ENCODE measurements at places on chromosomes 2 and 18.

GRCh38 chr18:51164761-51165281 is 32.7 kb downstream of the MEX3C start:
- no peak for DNase-seq

DNA sequence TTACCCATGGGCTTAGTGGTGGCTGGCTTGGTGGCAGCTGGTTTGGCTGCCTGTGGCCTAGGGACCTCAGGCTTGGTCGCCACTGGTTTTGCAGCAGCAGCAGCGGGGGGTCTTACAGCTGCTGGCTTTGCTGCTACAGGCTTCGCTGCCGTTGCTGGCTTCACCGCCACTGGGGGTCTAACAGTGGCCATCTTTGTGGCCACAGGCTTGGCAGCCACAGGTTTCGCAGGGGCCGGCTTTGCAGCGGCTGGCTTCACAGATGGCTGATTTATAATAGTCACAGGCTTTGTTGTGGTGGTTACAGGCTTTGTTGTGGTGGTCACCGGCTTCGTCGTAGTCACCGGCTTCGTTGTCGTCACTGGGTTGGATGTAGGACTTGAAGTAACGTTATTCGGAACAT is 77.8 kb downstream of the COL6A3 start:
- no peak for DNase-seq

- DNase-seq = no peak
Observed at GRCh38 chr2:186535861-186536260, 49.8 kb downstream of the ZC3H15 start.

DNA sequence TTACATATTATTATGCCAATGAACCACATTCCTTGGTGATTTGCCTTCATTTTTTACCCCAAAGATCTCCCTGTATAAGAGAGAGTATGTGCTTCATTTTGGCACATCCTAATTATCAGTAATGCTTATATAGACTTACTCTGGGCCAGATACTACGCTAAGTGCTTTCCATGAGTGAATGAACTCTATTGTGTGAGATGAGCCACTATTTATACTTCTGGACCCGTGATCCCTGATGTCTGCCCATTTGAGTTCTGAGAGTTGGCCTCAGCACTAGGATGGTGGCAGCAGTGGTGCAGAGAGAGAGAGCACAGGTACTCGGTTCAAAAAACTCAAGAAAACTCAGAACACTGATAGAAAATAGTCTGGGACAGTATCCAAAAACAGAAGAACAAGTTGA is 17.4 kb upstream of the KCMF1 start:
- DNase-seq = no peak

GRCh38 chr2:171883275-171883893 is 10.7 kb downstream of the SLC25A12 start:
- DNase-seq = peak; percentile 24

- no peak for DNase-seq
Observed at GRCh38 chr2:159071190-159071915, 102.9 kb downstream of the TANC1 start.

DNA sequence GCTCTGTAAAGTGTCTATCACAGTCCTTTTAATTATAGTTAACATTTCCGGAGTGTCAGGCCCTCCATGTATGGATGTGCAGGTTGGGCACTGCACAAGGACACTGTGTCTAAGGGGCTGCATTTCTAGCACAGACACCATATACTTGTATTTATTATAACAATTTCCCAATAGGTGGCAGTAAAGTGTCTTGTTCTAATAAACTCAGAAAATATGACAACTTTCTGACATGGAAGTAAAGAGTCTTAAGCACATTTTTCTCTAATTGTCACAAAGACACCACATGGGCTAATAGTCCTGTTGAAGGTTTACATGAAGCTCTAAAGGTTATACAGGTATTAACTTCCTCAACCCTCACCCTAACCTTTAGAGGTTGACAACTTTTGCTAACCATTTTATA is 156.6 kb downstream of the DYSF start:
- peak; percentile 61 for DNase-seq

- no peak for DNase-seq
Observed at GRCh38 chr2:68193144-68193543, 35.5 kb downstream of the PNO1 start.

GRCh38 chr18:48839819-48840490 is 110.8 kb downstream of the SMAD7 start:
- no peak for DNase-seq

DNA sequence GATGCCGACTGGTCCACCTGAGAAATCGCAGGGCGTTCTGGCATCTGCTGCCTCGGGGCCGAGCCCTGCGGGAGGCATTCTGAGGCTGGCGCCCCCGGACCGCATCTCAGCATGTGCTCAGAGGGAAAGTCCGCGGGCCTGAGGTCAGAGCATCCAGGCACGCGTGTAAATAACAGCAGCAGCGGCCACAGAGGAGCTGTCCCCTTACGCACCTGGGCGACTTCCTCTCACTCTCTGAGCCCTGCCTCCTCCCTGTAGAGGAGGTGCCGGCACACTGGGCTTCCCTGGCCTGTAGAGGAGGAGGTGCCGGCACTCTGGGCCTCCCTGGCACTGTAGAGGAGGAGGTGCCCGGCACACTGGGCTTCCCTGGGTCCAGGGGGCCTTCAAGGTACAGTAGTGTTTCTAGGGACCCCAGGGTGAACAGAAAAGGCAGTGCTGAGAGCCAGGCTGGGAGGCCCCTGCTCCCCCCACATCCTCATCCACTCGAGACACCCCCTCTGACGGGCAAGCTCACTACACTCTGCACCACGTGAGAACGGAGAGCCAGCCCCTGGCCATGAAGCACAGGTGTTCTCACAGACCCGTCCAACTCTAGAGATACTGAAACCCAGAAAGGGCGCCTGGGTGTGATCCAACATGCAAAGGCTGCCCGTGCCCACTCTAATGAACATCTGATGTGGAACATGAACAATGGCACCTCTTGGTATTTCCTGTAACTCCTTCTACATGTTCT is 263.5 kb downstream of the HDAC4 start:
- no peak for DNase-seq

DNA sequence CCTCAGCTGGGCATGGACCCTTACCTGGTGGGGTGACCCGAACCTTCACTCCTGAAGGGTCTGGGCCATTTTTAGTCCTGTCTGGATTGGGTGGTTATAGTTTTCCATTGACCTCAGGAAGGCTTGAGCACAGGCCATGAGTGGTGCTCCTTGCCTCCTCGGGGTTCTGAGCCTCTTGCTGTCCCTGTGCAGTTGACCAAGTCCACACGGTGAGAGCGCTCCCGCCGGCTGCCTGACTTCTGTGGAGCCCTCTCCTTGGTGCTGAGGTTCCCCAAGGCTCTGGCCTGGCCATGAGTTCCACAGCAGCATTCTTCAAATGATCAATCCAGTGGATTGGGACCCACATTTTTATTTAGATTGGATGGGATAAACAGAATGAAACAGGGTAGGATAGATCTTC is 159.5 kb downstream of the SEPTIN10 start:
- no peak for DNase-seq

DNA sequence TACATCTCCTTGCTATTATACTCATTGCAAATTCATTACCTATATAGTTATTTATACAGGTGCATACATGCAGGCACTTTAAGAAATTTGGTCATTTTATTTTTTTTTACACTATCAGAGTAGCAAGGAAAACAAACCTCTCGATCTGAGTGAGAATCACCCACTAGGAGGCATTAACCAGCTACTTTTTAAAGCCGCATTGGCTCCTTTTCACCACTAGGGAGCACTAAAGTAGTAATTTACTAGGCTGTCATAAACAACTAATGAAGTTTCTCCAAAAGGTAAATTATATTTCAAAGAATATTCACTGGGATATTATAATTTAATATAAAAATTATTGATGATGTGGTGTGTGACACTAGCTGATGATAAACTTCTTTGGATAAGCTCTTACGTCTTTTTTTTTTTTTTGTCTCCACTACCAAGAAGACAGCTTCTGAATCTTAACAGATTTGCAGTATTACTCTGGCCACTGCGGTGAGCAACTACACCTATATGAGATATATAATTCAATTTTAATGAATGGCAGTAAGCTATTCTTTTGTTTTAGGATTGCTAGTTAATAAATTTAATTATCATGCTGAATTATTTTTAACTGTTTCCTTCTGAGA is 101.9 kb downstream of the NOL4 start:
- peak; percentile 70 for DNase-seq

DNA sequence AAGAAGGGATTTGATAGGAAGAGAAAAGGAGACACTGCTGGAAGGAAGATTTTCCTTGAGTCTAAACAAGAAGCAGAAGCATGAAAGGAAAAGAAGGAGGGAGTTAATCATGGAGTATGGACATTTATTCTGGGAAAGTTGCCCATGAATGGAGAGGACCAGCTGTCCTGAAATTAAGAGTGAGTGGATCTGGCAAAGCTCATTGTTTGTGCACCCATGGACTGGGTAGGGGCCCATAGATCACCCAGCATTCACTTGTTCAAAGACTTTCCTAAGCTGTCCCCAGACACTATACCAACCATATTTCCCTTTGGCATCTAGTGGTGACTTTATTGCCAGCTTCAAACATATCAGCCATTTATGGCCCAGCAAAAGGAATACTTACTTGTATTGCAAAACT is 422.7 kb downstream of the FBXO15 start:
- no peak for DNase-seq

DNA sequence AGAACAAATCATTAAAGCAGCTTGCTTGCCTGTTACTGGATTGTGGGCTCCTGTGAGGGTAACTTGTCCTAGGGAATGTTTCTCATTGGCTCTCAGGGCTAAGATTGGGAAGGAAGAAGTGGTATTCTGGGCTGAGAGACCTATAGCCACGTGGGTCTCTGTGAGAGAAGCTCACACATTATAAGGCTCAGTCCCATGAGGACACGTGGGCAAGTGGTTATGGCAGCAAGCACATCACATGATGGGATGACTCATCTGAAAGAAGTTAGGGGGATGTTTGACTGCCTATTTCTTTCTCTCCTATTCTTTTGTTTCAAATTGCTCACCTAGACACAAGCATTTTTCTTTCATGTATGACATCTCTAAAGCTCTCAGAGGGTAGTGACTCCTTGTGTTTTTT is 418.0 kb upstream of the ST6GAL2 start:
- no peak for DNase-seq

DNA sequence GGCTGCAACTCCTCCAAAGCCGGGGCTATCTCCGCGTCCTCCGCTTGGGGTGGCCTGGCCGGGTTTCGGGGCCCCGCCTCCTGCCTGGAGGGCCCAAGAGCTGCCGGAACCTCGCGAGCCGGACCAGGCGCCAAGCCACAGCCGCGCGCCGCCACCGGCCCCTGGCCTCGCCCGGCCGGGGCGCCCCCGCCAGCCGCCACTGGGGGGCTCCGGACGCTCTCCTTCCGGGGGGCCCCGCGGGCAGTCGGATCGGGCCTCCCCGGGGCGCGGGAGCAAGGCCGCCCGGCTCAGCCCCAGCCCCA is 17.4 kb upstream of the HAAO start:
- peak; percentile 78 for DNase-seq

GRCh38 chr2:104938231-104938941 is 84.5 kb downstream of the POU3F3 start:
- DNase-seq = no peak

- DNase-seq = no peak
Observed at GRCh38 chr18:43876286-43876685, 599.0 kb upstream of the SYT4 start.

DNA sequence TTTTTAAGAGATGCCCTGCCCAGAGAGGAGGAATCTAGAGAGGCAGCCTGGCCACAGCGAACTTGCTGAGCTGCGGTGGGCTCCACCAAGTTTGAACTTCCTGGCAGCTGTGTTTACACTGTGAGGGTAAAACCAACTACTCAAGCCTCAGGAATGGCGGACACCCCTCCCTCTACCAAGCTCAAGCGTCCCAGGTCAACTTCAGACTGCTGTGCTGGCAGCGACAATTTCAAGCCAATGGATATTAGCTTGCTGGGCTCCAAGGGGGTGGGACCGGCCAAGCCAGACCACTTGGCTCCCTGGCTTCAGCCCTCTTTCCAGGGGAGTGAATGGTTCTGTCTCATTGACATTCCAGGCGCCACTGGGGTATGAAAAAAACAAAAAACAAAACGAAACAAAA is 289.4 kb downstream of the KCNS3 start:
- DNase-seq = no peak

DNA sequence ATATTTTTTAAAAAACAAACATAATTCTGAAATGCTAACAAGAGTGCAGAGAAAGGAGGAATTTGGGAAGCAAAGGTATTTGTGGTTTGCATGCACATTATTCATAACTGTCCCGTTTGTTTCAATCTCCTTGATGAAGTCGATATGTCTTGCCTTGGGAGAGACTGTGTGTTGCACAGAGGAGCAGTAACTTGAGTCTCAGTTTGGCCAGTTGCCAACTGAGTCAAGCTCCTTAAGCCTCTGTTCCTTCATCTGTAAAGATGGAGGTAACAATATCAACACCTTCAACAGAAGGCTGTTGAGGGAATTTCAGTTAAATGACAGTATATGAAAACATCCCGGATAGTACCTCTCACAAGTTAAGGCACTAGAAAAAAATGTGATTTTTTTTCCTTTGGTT is 226.2 kb downstream of the ASXL3 start:
- DNase-seq = peak; percentile 83

- DNase-seq = no peak
Observed at GRCh38 chr2:154591294-154591820, 107.1 kb upstream of the KCNJ3 start.

Data from T47D (cell line).